ENCODE measurements at places on chromosomes 11 and 22.

GRCh38 chr22:31958625-31959239 lies 14.4 kb downstream of the YWHAH start:
- no peak for DNase-seq

DNA sequence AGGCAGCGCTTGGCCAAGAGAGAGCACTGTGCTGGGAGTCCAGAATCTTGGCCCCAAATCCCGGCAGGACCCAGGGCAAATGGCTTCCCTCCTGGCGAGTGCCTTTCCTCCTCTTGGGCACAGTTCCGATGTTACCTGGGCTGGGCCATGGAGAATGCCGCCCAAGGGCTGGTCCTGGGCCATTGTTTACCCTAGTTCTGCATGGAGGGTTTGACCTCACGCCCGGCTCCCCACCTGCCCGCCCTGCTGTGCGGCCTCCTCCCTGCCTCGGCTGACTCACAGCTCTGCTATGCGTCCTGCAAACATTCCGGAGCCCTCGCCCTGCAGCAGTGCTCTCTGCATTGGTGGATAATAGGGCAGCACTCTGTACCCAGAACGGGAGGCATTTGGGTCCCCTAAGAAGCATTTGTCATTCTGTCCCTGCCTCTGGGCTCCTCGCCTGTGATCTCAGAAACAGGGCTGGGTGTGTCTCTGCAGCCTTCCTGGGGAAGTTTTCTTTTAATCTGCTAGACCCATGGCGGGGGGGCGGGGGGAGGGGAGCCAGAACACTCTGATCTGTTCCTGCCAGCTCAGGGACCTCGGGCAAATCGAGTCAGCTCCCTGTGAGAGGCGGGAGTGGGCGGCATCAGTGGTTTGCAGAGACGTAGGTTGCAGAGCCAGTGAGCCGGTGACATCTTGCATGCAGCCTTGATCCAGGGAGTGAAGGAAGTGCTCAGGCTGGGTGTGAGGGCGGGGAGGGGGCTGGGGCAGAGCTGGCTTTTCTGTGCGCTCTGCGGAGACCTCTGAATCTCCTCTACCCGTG lies 32.9 kb upstream of the SMIM38 start:
- DNase-seq: peak; percentile 64

DNA sequence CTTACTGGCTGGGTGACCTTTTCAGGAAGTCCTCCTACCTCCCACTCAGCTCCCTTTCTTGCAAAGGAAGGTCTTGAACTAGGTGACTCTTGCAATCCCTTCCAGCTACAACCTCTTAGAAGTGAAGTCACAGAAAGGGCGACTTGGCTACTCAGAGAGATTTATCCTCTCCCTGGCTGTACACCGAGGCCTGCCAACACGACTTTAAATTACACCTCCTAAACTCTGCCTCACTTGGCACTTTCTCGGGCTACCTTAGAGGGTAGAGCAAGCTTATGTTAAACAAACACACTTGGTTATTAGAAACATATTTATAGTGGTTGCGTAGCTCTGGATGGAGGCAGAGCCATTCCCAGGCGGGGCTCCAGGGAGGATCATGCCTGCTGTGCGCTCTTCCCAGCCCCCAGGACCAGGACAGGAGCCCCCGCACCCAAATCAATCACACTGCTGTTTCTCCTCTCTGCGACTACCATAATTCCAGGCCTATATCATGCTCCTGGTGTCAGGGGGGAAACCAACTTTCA lies 358.4 kb downstream of the BUD13 start:
- DNase-seq: no peak

- no peak for DNase-seq
These were observed 51.3 kb upstream of the TOP3B start for GRCh38 chr22:22033803-22034468.

GRCh38 chr22:26323013-26323412 lies 106.0 kb upstream of the ASPHD2 start:
- DNase-seq: peak; percentile 13

DNA sequence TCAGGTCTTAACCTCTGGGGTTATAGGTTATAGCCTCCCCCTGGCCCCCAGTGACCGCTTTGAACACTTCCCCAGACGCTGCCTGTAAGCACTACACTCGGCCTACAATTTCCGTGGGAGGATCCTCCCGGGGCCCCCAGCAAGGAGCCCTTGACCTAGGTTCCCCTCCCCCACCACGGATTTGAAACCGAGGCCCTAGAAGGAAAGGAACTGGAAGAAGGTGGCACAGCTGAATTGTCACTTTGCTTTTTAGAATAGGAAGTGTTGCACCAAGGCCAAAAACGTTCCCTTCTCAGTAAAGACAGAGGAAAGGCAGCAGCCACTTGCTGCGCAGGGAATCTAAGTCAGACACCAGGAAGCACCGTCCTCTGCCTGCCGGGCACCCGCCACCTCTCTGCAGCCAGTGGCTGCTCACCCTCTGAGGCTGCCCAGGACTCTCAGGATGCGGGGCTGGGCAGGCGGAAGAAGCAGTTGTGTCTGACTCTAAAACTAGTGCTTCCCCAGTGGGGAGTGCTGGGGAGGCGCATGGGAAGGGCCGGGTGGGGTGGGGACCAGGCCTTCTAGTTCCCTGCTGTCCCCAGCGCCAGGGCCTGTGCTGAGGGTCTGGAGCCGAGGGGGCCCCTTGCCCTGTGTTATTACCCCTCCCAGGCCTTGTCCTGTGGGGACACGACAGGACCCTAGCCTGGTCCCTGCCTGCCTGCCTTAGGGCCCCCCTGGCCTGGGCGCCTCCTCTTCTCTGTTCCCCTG lies 7.9 kb upstream of the FLRT1 start:
- no peak for DNase-seq

GRCh38 chr11:32487270-32487669 lies 51.9 kb upstream of the WT1 start:
- DNase-seq: no peak

DNA sequence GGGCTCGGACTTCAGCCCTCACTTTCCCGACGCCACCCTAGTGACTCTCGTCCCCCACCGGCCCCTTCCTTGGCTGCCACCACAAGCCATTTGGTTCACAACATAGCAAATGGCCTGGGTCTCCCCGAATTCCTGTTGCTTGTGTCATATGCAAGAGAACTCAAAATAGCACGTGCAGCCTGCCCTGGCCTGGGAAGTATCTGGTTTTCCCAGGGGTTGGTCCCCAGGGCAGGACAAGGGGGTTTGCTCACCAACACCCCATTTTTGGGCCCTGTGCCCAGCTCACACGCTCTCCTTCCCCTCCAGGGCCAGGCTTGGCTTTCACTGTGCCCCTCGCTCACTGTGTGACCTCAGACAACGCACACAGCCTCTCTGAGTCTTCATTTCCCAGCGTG lies 12.8 kb upstream of the TPCN2 start:
- DNase-seq: no peak

DNA sequence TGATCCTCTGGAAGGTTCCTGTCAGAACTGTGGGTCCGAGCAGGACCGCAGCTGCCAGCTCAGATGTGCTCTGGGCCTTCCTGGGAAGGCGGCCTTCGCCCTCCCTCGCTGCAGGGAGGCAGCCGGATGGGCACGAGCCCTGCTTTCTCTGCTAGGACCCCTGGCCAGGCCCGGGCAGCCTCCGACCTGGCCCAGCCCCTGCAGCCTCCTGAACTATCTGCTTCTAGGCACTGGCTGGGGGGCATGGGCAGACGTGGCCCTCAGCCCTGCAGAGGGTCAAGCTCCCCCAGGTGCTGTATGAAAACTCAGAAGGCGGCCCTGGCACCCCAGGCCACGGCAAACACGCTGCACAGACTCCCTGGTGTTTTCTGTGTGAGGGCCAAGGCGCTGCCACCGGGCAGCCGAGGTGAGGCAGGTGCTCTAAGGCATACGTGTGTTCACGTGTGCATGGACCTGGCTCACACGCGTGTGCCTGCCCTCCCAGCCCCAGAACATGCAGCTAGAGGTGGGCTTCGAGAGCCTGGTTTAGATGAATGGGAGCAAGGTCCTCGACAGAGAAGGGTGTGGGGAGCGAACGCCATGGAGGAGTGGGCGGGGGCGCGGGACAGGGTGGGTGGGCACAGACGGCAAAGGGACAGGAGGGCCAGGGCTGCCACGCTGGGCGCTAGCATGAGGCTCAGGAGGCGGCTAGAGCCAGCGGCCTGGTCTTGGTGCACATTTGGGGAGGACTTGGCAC lies 4.3 kb downstream of the LRFN4 start:
- no peak for DNase-seq

DNA sequence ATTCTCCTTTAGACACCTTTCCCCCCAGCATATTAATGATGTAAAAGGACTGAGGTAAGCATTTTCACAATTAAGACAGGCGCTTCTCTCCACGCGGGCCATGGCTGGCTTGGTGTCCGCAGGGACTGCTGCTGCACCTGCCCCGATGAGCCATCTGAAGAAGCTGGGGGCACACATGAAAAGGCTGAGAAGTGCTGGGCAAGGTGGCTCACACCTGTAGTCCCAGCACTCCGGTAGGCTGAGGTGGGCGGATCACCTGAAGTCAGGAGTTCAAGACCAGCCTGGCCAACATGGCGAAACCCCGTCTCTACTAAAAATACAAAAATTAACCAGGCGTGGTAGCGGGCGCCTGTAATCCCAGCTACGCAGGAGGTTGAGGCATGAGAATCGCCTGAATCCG lies 21.3 kb downstream of the KRTAP5-6 start:
- no peak for DNase-seq

All from COLO829 (cell line).